Frontal cortex (tissue), 4 donors: ENCODE measurements at places on chromosomes 5 and 9.

DNA sequence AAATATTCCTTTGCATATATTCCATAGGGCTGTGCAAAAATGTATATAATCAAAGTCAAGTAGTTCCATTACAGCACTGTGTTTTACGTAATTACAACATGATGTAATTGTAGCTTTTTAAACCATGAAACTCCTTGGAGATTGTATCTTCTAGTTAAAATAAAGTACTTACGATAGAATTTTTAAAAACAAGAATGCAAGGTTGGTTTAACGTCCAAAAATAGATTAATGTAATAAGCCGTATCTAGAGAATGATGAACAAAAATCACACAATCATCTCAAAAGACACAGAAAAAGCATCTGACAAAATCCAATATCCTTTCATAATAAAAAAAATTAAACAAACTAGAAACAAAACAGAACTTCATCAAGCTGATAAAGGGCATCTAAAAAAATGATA is 86.2 kb downstream of the DENND1A start:
- no peak for DNase-seq

DNA sequence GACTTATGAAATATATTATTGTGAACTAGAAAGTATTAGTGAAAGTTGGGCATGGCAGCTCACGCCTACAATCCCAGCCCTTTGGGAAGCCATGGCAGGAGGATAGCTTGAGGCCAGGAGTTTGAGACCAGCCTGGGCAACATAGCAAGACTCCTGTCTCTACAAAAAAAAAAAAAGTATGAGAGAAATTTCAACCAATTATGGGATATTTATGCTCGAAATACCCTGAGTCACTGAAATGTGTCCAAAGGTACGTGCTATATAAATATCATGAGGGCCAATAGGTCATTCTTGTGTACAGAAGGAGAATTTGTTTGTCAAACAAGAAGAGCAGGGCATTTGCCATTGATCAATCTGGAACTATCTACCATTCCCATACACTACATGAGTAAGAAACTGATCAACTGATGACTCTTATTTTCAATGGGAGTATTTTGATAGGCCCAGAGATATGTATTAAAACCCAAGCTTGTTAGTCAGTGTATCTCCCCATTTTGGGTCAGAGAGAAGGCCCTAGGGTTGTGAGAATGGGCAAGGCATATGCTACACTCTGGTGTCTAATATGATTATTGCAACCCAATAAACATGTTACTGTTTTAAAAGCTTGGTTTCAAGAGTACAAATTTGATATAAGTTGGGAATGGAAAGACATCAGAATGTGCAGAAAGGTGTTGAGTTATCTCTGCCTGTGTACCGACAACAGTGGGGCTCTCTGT is 21.7 kb upstream of the HOMER1 start:
- DNase-seq = no peak

DNA sequence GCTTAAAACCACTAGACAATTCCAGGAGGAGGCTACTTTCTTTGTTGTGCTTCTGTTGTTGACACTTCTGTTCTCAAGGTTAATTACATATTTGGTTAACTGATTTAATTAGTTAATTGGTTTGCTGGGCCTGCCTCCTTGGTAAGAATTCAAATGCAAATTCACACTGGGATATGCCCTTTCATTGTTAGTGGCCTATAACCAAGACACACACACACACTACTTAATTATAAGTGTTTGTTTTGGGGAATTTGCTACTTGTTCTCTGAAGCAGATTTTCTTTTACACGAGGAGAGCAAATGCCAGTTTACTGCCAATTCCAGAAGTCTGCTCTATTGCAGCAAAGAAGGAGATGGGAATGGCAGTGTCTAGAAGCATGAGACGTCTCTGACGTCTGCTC is 101.6 kb upstream of the BASP1 start:
- no peak for DNase-seq

- no peak for DNase-seq
Measured at GRCh38 chr9:107523539-107523938, 34.0 kb upstream of the KLF4 start.

- DNase-seq = no peak
Measured at GRCh38 chr9:69391487-69391886, 66.5 kb downstream of the ENTREP1 start.

DNA sequence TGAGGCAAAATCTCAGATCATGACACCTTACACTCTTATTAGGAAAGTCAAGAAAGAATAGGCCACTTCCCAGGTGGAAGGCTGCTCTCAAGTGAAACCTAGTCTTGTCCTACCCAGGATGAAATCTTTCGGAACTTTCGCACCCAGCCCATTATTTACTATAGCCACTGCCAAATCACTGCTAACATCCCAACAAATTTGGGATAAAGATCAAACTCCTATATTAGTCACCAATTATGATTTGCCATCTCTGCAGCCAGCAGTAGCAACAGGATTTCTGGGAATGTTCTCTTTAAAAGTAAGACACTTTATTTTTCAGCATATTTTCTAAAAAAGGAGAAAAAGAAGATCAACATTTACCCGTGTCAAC is 224.6 kb downstream of the GAS1 start:
- no peak for DNase-seq

DNA sequence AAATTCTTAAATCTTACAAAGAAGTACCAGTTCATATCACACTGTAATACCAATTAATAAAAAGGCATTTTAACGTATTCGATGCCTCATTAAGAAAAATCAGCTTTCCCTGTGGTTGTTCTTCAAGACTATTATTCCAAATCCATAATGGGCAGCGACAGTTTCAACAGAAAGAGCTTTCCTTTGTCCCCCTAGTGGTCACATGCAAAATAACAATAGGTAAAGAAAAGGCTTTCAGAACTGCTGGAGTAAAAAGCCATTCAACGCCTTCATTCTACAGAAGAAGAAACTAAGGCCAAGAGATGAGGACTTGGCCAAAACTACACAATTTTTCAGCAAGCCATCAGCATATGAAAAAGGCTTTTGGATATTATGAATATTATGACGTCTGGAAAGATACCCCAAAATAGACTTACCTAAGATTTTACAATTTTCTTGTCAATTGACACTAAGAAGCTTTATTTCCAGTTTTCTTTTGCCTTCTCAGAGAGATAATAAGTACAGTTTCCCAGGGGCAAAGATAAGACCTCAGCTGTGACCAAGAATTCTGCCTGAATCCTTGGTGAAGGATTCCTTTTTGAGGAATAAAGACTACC is 6.7 kb upstream of the CDH6 start:
- DNase-seq = no peak

DNA sequence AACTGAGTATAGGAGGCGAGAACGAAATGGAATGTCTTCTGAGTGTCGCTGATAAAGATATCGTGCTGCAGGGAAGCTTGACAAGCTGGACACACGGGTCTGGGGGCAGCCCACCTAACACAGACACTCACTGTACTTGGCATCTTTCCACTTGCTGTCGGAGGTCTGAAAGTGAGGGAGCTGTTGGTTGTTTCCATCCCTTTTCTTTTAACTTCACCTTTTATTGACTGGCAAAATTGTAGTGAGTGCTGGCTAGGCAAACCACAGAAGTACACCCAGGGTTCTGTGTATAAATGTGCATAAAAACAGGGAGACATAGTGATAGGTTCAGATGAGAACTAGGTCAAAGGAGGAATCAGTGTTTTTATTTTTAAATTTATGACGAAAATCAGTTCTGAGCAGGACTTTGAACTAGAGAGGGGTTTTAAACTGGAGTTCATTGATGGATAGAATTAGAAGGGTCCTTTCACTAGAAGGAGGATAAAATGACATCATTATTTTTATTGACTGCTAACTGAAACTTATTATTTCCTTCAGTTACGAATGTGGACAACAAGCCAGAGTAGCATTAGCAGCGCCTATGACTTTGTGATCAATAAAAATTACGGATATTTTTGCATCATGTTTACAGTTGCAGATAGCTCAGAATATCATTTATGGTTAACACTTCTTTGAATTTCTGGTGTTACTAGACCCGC is 817 bp downstream of the GAPVD1 start:
- DNase-seq = no peak

GRCh38 chr9:133729617-133730281 is 8.4 kb downstream of the SARDH start:
- DNase-seq = no peak

DNA sequence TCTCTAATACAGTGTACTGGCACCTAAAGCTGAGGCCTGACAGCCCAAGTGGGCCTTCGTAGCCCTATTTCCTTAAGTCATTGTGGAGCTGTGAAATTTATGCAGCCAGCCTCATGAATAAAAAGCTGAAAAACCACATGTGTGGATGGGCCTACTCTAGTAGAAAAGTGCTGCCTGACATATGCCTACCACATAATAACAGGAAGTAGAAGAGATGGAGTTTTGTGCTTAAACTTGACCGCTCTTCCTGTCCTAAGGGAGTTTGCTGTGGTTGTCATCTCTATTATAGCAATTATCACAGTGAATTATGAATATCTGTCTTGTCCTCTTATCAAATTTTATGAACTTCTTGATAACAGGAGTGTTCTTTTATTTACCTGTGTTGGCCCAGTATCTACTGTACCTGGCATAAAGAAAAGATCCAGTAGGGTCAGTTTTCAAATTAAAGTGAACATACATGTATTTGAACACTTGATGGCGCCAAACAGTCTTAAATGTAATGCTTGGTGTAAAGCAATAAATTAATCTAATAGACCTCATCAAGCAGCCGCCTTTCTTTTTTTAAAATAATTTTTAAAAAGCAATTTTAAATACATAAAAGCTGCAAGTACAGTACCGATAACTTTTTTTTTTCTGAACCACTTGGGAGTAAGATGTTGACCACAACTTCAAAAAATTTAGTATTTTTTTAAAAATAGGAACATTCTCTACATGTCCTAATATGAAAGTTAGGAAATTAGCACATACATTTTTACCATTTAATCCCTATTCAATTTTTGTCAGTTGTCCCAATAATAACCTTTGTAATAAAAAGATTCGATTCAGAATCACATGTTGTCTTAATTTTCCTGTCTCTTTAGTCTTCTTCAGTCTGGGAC is 51.0 kb downstream of the FKTN start:
- no peak for DNase-seq

GRCh38 chr5:139565411-139566305 is 4.5 kb downstream of the UBE2D2 start:
- no peak for DNase-seq

DNA sequence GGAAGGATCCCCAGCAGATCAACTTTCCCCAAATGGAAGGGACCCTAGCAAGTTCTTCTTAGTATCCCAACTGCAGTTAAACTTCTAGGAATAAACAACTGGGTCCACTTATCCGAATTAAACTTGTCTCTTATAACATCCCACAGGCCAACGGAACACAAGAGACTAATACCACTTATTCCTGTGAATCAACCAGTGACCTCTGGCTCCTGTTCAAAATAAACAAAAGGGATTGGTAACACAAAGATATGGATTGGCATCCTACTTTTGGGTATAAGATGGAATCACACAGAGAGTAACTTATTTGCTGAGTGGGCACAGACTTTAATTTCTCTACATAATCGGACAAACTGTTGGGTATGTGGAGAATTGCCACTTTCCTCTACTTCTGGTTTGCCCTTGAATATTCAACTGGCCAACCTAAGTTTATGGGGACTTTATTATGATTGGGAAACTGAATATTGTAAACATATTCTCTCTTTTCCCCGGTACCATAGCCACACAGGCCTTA is 12.4 kb upstream of the PAIP1 start:
- DNase-seq = no peak

- DNase-seq = peak; percentile 8
Measured at GRCh38 chr5:131671994-131672655, 37.1 kb upstream of the RAPGEF6 start.

GRCh38 chr9:81980568-81980967 is 8.0 kb upstream of the SPATA31D1 start:
- DNase-seq = no peak

GRCh38 chr5:50963971-50964745 is 297.7 kb downstream of the PARP8 start:
- no peak for DNase-seq

GRCh38 chr5:102036927-102037326 is 259.2 kb downstream of the SLCO4C1 start:
- DNase-seq = no peak

DNA sequence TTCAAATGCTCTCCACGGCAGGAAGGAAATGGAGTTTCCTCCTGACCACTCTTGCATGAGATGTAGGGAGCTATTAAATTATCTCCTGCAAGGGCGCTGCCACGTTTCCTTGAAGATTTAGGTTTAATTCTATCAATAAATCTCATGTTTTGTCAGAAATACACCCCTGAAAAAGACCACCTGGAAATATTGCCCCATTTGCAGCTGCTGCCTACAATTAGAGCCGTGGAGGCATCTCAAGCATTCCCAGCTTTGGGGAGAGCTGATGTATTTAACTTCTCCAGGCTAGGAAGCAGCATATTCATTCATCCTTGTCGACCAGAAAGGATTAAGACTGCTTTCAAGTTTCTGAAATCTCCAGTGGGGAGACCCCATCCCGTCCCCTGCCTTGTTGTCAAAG is 40.5 kb downstream of the CCNJL start:
- no peak for DNase-seq

- DNase-seq = no peak
Measured at GRCh38 chr5:133109655-133110483, 58.1 kb downstream of the HSPA4 start.

- no peak for DNase-seq
Measured at GRCh38 chr9:124248066-124248465, 9.7 kb upstream of the NEK6 start.

DNA sequence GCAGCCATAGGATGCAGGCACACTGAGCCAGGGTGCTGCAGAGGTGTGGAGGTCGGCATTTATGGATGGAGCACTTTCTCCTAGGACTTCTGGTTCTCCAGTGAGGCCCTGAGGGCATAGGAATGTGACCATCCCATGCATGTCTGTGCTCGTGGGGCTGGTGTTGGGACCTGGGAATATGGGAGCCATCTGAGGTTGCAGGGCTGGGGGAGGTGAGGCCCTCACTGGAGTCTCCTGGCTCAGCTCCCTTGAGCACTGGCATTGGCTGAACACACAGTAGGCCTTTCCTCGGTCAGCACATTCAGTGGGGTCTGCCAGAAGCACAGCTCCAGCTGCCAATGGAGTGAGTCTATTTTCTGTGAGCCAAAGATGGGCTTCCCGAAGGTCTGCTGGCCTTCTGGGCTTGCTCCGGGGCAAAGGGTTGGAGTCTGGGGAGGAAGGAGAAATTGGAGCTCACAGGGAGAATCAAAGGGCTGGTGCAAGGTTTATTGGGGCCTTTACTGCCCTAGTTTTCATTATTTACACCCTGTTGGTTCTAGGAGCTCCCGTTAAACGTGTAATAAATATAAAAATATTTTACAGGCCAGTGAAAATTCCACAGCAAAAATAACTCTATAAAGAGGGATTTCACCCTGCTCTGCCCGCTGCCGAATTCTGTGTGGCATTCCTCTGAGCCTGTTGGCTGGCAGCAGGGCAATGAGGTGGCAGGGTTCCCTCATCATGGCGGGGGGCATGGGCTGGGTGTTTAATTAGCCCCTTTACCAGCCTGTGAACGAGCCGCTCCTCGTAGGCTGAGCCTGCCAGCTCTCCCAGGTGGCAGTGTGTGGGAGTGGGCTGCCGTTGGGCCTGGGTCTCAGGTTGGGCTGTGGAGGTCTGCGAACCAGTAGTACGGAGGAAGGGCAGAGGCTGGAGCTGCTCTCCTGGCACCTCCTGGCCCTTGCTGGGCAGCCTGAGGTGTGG is 31.6 kb upstream of the PITX1 start:
- no peak for DNase-seq
